Fibroblast of lung (primary cell): ENCODE measurements at places on chromosomes 5 and 9.

GRCh38 chr5:34957857-34958690 lies 28.7 kb downstream of the DNAJC21 start:
- DNase-seq = peak; percentile 11

DNA sequence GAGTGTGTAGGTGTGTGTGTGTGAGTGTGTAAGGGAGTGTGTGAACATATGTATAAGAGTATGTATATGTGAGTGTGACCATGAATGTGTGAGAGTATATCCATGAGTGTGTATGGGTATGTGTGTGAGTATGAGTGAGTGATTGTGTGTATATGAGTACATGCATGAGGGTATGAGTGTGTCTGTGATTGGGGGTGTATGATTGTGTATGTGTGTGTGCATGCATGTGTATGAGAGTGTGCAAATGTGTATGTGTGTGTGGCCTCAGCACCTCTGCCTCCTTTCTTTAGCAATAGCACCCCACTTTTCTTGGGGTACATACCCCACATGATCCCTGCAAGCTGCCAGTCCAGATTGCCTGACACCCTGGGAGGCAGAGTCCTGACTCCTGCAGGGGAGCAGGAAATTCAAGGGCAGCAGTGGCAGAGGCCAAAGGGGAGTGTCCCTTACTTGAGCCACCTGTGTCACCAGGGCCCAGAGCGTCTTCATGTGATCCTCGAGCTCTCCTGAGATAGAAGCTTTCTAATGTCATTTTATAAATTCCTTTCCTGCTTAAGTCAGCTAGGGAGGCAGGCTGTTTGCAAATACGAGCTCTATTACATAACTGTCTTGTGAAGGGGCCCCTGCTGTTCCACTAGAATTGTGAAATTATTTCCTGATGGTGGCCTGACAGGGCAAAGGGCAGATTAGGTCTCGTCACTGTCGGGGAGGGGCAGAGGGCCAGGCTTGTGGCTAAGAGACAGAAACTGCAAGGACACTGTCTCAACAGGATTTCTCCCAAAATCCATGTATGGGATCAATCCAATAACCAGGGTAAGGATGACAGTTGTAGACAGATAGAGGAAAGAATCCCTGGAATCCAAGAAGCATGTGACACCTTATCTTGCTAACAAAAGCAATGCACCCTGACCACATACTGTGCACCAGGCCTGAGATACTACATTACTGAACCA lies 389.1 kb downstream of the GADD45G start:
- DNase-seq = no peak

GRCh38 chr5:115297031-115297430 lies 577 bp upstream of the CCDC112 start:
- DNase-seq = no peak

- no peak for DNase-seq
Observed at GRCh38 chr5:79151942-79152671, 40.5 kb downstream of the BHMT start.

DNA sequence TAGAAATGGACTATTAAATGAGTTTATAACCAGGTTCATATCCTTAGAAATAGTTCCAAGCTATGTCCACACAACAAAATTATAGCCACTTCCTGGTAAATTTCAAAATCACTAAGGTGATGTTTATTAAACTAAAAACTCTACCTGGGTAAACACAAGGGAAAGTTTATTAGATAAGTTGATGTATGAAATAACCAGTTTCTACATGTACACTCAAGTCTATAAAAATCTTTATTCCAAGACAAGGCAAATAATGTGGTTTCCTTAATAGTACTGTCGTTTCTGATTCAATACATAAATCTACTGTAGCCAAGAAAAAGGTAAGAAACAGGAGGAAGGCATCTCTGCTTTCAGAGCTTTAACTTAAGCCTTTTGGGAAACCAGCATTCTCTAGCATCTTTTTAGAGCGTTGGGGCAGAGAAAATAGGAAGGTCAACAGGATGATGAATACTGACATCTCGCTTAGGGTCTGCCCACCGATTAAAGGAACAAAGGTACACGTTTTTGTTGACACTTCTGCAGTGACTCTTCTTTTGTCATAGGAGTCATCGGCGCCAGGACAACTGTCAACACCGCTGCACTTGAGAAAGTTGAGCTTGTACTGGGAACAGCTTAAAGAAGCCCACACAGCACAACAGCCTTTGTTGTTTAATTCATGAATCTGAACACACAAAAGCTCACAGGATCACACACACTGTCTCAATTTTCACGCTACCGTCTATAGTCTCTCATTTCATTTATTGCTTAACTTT lies 513.6 kb downstream of the SLCO4C1 start:
- DNase-seq = no peak

- no peak for DNase-seq
Observed at GRCh38 chr5:40675396-40676133, 4.2 kb upstream of the PTGER4 start.

- no peak for DNase-seq
Observed at GRCh38 chr5:14385019-14385418, 196.6 kb upstream of the OTULINL start.

GRCh38 chr5:60503771-60504170 lies 196.2 kb downstream of the DEPDC1B start:
- no peak for DNase-seq

GRCh38 chr9:78365748-78366697 lies 69.1 kb downstream of the PSAT1 start:
- no peak for DNase-seq
